ENCODE measurements at places on chromosomes 5 and 9. TPM values are rescaled to one million over a fixed set of nuclear protein-coding genes. Genes with fewer than 3 reads are reported as not detected.

The IL5 gene
- total RNA-seq, result not detected

The TAF11L10 gene
- total RNA-seq, result not detected

The DMRT3 gene
- not detected for total RNA-seq

The CENPP gene
- 4.0 TPM for total RNA-seq

The TRPM3 gene
- 10.6 TPM for total RNA-seq

The WDR38 gene
- total RNA-seq, result not detected

The OR13C3 gene
- total RNA-seq, result not detected

The NMUR2 gene
- not detected for total RNA-seq

The RICTOR gene
- 11.2 TPM for total RNA-seq

The COL15A1 gene
- 0.58 TPM for total RNA-seq

The CBY3 gene
- total RNA-seq, result not detected

The PCDHB12 gene
- total RNA-seq, result not detected

The CSF1R gene
- 0.18 TPM for total RNA-seq

The C9orf50 gene
- not detected for total RNA-seq

The FANCG gene
- total RNA-seq, result 17.9 TPM

The NIPAL4 gene
- total RNA-seq, result under 0.01 TPM

Data from myometrial cell (primary cell).